Epithelial cell of proximal tubule (primary cell): ENCODE measurements at places on chromosomes 7 and 10.

- DNase-seq, result no peak
Measured at GRCh38 chr10:33952692-33953360, 618.4 kb upstream of the NRP1 start.

- no peak for DNase-seq
Measured at GRCh38 chr7:106504645-106505044, 156.3 kb downstream of the CCDC71L start.

GRCh38 chr10:115084277-115084850, 8.8 kb upstream of the ATRNL1 start:
- DNase-seq, result no peak

GRCh38 chr10:132692311-132692710, 93.6 kb downstream of the NKX6-2 start:
- no peak for DNase-seq

- DNase-seq, result no peak
Measured at GRCh38 chr10:6200440-6200733, 2.3 kb upstream of the PFKFB3 start.

GRCh38 chr10:96047004-96047649, 3.7 kb downstream of the CCNJ start:
- no peak for DNase-seq

DNA sequence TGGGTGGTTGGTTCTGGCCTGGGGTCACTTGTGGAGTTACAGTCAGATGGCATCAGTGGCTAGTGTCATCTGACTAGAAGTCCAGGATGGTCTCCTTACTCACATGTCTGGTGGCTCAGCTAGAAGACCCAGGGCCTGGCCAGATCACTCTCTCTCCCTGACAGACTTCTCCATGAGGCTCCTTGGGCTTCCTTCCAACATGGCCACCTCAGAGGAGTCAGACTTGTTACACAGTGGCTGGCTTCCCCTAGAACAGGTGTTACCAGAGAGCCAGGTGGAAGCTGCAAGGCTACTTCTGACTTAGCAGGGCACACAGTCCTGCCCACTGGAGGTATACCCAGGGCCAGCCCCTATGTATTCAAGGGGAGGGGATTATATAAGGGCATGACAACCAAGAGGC, 44.2 kb upstream of the MYL10 start:
- no peak for DNase-seq

DNA sequence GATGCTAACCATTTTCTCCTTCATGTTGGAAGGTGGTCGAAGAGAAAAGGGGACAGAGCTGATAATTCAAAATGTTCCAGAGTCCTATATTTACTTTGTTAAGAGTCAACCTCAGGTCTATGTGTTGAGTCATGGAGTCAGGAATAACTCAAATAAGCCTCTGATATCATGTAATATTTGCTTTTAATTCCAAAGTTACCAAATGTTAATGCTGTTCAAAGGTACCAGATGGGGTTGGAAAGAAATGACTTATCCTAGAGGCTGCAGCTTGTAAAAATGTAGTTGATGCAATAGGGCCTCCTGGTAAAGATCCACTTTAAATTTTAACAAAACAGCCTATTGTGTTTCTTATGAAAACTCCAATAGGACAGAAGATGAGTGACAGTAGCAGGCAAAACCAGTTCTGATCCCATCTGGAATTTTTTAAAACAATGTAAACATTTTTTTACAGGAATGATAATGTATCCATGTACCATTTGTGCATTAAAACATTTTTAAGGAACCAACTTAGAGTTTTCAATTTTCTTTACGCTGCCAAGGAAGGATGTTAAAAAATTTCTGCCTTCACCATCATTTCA, 218.2 kb downstream of the ANK3 start:
- no peak for DNase-seq

- DNase-seq, result no peak
Measured at GRCh38 chr10:3982746-3983442, 197.9 kb upstream of the KLF6 start.

DNA sequence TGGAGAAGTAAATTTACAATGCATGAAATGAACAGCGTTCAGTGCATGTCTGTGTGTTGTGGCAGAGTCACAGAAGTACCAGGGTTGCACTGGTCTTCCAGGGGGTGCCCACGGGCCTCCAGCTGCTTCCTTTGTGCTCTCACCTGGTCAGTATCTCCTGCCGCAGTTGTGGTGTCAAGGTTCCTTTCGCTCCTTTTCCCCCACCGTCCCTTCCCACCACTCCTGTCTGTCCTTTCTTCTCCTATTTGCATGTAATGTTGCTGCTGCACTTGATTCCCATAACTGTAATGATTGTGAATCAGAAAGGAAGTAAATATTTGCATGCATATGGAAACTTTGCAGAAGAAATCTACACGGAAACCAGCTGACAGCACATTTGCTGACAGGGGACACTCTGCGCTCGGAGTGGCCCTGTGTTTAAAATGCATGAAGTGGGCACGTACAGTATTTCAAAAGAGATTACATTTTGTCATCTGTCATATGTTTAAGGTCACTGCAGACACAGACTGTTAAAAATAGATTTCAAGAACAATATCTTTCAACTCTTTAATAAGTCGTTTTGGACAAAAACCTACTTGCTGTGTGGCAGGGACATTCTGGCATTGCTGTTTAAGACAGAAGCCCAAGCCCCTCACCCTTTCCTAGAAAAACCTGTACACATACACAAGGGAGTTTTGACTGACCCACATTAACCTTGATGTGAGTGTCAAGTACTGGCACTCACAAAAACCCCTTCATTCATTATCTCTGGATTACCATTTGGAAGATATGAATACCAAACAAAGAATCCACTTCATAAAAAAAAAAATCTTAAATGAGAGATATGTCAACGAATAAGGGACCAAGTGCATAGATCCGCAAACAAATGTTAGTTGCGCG, 336.7 kb upstream of the KLF6 start:
- DNase-seq, result no peak

DNA sequence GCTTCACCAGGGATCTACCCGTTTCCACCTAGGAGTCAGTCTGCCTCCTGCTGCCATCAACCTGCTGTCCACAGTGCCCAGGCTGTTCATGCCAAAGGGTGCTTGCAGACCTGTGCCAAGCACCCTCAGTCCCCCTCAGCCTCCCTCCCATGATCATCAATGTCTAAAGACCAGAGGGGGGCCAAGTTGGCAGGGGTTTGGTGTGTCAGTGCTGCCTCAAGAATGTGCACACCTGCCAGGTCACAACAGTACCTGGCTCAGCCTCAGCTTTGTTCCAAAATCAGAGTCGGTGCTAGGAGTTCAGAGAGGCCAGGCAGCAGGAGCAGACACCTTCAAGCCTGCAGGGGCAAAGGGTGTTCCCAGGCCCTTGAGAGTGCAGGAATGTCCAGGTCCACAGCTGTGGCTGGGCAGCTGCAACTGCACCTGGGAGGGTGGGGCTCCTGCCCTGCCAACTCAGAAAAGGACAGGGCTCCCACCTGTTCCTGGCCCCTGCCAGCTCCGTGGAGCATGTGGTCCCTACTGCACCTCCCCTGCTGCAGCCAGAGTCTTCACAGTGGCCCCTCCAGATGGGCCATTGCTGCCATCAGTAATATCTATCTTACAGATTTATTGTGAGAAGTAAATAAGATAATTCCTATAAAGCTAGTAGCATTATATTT, 219.5 kb downstream of the POLR1F start:
- DNase-seq, result no peak

DNA sequence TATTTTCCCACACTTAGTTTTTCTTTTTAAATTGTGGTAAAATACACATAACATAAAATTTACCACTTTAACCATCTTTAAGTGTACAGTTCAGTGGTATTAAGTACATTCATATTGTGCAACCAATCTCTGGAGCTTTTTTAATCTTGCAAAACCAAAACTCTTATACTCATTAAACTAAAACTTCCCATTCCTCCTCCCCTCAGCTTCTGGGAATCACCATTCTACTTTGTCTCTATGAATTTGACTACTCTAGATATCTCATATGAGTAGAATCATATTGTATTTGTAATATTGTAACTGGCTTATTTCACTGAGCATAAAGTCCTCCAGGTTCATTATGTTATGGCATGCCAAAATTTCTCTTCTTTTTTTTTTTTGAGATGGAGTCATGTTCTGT, 86.4 kb upstream of the JAZF1 start:
- no peak for DNase-seq

GRCh38 chr7:7761340-7761973, 43.0 kb upstream of the RPA3 start:
- no peak for DNase-seq

DNA sequence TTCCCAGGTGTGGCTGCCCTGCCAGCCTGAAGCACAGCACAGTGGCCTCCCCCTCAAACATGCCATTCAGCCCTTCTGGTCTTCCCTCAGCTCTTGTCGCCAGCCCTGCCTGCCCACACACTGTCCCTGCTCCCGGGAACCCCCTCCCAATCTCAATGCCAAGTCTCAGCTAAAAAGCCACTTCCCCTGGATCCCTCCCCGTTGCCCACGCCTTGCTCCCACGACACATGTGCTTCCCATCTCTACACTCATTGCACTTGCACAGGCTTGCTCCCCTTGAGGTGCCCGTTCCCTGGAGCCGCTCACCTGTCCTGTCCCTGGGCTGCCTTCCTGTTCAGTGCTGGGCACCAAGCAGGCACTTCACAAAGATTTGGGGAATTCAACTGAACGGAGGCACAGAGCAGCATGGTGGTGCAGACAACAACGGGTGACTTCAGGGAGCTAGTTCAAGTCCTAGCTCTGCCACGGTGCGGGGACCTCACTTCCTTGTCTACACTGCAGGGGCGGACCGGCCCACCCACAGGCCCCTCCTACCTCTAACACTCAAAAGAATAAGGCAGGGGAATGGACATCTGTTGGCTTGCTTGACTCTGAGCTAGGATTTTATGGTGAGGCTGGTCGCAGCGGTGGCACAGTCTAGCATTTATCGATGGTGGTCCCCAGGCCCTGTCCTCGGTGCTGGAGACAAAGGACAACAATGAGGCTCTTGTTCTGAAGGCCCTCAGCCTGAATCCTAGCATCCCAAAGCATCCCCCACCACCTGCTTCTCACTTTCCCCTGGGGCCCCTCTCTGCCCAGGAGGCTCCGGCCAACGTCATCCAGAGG, 18.4 kb downstream of the RGS10 start:
- no peak for DNase-seq

DNA sequence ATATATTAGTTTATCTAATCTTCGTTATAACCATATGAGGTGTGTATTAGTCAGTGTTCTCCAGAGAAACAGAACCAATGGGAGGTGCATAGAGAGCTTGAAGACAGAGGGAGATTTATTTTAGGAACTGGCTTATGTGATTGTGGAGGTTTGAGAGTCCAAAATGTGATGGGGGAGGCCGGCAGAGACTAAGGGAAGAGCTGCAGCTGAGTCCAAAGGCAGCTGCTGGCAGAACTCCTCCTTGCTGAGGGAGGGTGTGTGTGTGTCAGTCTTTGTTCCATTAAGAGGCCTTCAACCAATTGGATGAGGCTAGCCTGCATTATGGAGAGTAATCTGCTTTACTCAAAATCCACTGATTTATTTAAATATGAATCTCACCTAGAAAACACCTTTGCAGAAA, 165.1 kb downstream of the SH3PXD2A start:
- no peak for DNase-seq

GRCh38 chr7:151232917-151233701, 826 bp downstream of the CHPF2 start:
- DNase-seq, result no peak

GRCh38 chr10:95447685-95448084, 113.5 kb downstream of the SORBS1 start:
- DNase-seq, result no peak

DNA sequence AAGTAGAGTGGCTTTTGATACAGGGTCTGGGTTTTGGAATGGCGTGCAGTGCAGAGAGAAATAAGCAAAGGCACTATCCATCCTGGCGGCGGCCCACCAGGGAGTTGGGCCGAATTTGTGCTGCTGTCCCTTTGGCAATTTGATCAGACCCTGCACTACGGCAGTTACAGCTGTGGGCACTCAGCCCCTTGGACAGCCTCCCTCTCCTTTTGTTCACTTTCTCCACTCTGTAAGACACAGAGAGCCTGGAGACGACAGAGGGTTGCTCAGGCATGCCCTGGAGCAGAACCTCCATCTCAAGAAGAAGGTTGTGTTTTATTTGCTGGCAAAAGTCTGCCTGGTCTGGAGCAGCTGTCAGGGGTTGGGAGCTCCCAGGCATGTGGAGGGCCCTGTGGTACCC, 55.8 kb downstream of the LHPP start:
- DNase-seq, result no peak

DNA sequence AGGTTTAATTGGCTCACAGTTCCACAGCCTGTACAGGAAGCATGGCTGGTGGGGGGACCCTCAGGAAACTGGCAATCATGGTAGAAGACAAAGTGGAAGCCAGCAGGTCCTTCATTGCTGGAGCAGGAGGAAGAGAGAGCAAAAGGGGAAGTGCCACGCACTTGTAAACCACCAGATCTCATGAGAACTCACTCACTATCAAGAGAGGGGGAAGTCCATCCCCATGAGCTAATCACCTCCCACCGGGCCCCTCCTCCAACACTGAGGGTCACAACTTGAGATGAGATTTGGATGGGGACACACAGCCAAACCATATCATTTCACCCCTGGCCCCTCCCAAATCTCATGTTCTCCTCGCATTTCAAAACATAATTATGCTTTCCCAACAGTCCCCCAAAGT, 171.9 kb upstream of the CACNA2D1 start:
- no peak for DNase-seq

DNA sequence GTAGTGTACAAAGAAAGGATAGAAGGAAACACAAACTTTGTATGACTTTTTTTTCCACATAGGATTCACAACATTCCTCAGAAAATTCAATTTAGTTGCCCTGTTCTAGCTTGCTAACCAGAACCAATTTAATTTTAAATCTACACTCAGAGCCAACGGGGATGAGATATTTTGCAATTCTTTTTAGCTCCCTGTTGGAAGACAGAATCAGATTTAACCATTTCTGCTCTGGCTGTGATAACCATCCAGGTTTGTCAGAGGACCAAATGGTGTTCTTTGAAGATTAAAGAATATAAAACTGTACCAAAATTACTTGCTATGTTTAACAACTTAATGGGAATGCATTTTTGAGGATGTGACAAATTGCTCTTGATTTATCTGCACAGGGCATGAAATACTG, 319.7 kb downstream of the HPSE2 start:
- no peak for DNase-seq

- no peak for DNase-seq
Measured at GRCh38 chr7:25633426-25634036, 405.2 kb upstream of the NPVF start.

GRCh38 chr10:21020545-21020944, 123.4 kb upstream of the NEBL start:
- DNase-seq, result no peak

GRCh38 chr7:47782022-47782421, 166.2 kb downstream of the PKD1L1 start:
- no peak for DNase-seq
